Tibial nerve (tissue), 4 donors: ENCODE measurements at places on chromosomes 11 and 22. TPM values are rescaled to one million over a fixed set of nuclear protein-coding genes. Genes with fewer than 3 reads are reported as not detected.

- DNase-seq = no peak
- H3K36me3 ChIP-seq = peaks cover 2% of the 10 kb centered on the region
- peaks cover 61% of the 10 kb centered on the region for H3K4me1 ChIP-seq
- no peaks in the 10 kb centered on the region for H3K27me3 ChIP-seq
These were observed 2.6 kb upstream of the FTH1 start for GRCh38 chr11:61969838-61970662.

GRCh38 chr11:1755692-1756561 is 5.5 kb upstream of the IFITM10 start:
- DNase-seq = no peak
- H3K4me1 ChIP-seq = peaks cover 68% of the 10 kb centered on the region
- H3K4me3 ChIP-seq = no peak overlapping the region
- no peaks in the 10 kb centered on the region for H3K36me3 ChIP-seq
- peak overlapping the region; percentile 99 for H3K27ac ChIP-seq
- no peaks in the 10 kb centered on the region for H3K27me3 ChIP-seq

- H3K4me1 ChIP-seq = peaks cover 54% of the 10 kb centered on the region
- H3K4me3 ChIP-seq = no peak overlapping the region
- no peak for DNase-seq
- no peaks in the 10 kb centered on the region for H3K36me3 ChIP-seq
- H3K27ac ChIP-seq = peak overlapping the region; percentile 86
- no peaks in the 10 kb centered on the region for H3K27me3 ChIP-seq
These were observed 46.8 kb downstream of the FAM83F start for GRCh38 chr22:40041366-40042137.

DNA sequence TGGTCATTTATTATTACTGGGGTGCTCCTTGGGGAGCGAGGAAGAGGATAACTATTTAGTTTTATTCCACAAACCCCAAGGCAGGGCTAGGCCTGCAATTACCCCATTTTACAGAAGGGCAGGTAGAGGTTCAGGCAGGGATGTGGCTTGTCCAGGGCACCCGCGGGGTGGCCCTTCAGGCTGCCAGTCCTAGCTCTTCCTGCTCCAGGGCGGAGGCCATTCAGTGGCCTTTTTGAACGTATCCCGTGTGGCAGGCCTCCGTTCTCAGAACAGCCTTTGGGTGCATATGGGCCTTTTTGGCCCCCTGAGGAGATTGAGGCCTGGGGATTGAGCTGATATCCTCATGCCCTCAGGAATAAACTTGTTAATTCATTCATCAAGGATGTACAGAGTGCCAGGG is 66.2 kb downstream of the MPPED1 start:
- no peak overlapping the region for H3K27ac ChIP-seq
- H3K4me3 ChIP-seq = no peak overlapping the region
- H3K36me3 ChIP-seq = no peaks in the 10 kb centered on the region
- DNase-seq = no peak

- no peaks in the 10 kb centered on the region for H3K4me1 ChIP-seq
- no peak overlapping the region for H3K27ac ChIP-seq
- H3K27me3 ChIP-seq = no peaks in the 10 kb centered on the region
These were observed 5.9 kb upstream of the B3GAT3 start for GRCh38 chr11:62627713-62628112.

GRCh38 chr11:62875698-62876478 is 4.8 kb upstream of the SLC3A2 start:
- H3K4me1 ChIP-seq = peaks cover 21% of the 10 kb centered on the region
- no peak overlapping the region for H3K27ac ChIP-seq
- no peaks in the 10 kb centered on the region for H3K36me3 ChIP-seq

DNA sequence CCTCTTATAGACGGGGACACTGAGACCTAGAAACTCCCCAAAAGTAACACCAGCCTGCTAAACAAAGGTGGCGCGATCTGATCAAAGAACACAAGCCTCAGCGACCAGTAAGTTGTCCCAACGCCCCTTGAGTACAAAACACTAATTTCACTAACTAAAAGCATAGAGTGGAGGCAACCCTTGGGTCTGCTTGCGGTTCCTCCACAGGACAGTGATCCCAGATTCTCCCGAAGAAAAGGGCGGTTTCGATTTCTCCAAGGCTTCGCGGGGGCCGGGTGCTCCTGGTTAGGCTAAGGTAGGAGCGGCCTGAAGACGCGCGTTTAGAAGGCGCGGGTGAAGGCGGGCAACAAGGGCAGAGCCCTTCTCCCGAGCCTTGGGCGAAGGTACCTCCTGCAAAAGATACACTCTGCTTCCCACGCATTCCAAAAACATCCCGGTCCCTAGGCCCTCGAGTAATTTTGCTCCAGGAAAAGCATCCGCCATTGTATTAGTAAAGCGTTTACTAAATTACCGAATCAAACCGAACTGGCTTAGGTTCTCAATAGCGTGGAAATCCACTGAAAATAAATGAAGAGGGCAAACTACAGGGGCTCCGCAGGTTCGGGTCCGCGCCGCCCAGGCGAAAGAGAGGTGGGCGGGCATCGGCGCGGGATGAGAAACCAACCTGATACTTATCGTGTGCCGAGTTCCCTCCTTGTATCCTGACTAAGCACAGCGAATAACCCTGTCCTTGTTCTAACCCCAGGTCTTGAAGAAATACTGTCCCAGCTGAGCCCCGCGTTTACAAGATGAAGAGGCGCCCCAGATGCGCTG is 2.0 kb downstream of the WT1 start:
- H3K36me3 ChIP-seq = no peaks in the 10 kb centered on the region
- DNase-seq = no peak
- no peak overlapping the region for H3K27ac ChIP-seq
- peak overlapping the region; percentile 17 for H3K4me3 ChIP-seq
- H3K4me1 ChIP-seq = peaks cover 69% of the 10 kb centered on the region

GRCh38 chr11:8784954-8785353 is 102.4 kb downstream of the RPL27A start:
- H3K4me1 ChIP-seq = peaks cover 39% of the 10 kb centered on the region
- H3K27me3 ChIP-seq = no peaks in the 10 kb centered on the region
- DNase-seq = no peak
- H3K4me3 ChIP-seq = no peak overlapping the region
- no peak overlapping the region for H3K27ac ChIP-seq

GRCh38 chr22:19700790-19701419 is 13.4 kb upstream of the SEPTIN5 start:
- H3K4me3 ChIP-seq = no peak overlapping the region
- DNase-seq = no peak
- H3K4me1 ChIP-seq = no peaks in the 10 kb centered on the region
- H3K27me3 ChIP-seq = no peaks in the 10 kb centered on the region
- H3K36me3 ChIP-seq = no peaks in the 10 kb centered on the region
- H3K27ac ChIP-seq = no peak overlapping the region

GRCh38 chr11:34855754-34856095 is 60.5 kb downstream of the APIP start:
- no peak for DNase-seq
- no peaks in the 10 kb centered on the region for H3K4me1 ChIP-seq
- no peaks in the 10 kb centered on the region for H3K36me3 ChIP-seq
- H3K27ac ChIP-seq = no peak overlapping the region

GRCh38 chr11:115498354-115498753 is 5.9 kb downstream of the CADM1 start:
- DNase-seq = no peak
- H3K36me3 ChIP-seq = no peaks in the 10 kb centered on the region
- no peak overlapping the region for H3K27ac ChIP-seq

GRCh38 chr11:124674168-124674517 is 439 bp downstream of the SPA17 start:
- peak overlapping the region; percentile 88 for H3K27ac ChIP-seq
- H3K36me3 ChIP-seq = no peaks in the 10 kb centered on the region
- no peak for DNase-seq
- peaks cover 4% of the 10 kb centered on the region for H3K4me1 ChIP-seq

DNA sequence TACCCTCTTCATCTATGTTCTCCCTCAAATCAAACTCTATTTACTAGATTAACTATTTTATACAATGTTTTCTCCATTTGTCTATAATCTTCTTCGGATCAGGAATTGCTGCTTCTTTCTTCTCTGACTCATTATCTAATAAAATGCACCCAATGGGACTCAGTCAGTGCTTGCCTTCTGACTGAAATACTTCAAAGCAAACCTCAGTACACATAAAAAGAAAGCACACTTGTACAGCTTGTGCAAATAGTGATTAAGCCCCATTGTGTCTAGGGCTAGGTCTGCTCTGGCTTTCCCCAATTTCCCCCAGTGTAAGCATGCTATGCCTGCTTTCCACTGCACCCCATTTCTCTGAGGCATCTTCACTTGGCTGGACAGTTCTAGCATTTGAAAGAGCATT is 118.6 kb upstream of the C11orf87 start:
- no peaks in the 10 kb centered on the region for H3K36me3 ChIP-seq
- DNase-seq = no peak
- H3K4me3 ChIP-seq = no peak overlapping the region
- H3K4me1 ChIP-seq = no peaks in the 10 kb centered on the region
- no peak overlapping the region for H3K27ac ChIP-seq

GRCh38 chr22:38753948-38754750 is 1.6 kb downstream of the SUN2 start:
- no peaks in the 10 kb centered on the region for H3K27me3 ChIP-seq
- H3K27ac ChIP-seq = peak overlapping the region; percentile 96
- no peaks in the 10 kb centered on the region for H3K36me3 ChIP-seq
- H3K4me1 ChIP-seq = no peaks in the 10 kb centered on the region
- peak; percentile 74 for DNase-seq
- peak overlapping the region; percentile 80 for H3K4me3 ChIP-seq

The IGLL1 gene
- not detected for total RNA-seq

The TMEM151A gene
- total RNA-seq = not detected

The PSMC3 gene
- 111 TPM for total RNA-seq

The VPREB1 gene
- total RNA-seq = not detected

The CASP12 gene
- 2.2 TPM for total RNA-seq

The RAB6A gene
- total RNA-seq = 183 TPM

The CTTN gene
- 340 TPM for total RNA-seq

The ANO5 gene
- total RNA-seq = 0.90 TPM

The C1QTNF5 gene
- 24.3 TPM for total RNA-seq

The OR51B4 gene
- total RNA-seq = 0.42 TPM

The PLA2G3 gene
- total RNA-seq = not detected

The ACCS gene
- total RNA-seq = 45.8 TPM
